Fibroblast of lung (primary cell): ENCODE measurements at places on chromosomes 5 and 9. TPM values are rescaled to one million over a fixed set of nuclear protein-coding genes. Genes with fewer than 3 reads are reported as not detected.
A peak's percentile ranks its signal among the peaks of the same experiment; 100 is the strongest.

- H3K4me1 ChIP-seq = no peaks in the 10 kb centered on the region
- no peaks in the 10 kb centered on the region for H3K36me3 ChIP-seq
- H3K4me3 ChIP-seq = no peak overlapping the region
- no peak overlapping the region for H3K27ac ChIP-seq
- DNase-seq = no peak
Measured at GRCh38 chr5:81761270-81761669, 10.4 kb upstream of the SSBP2 start.

DNA sequence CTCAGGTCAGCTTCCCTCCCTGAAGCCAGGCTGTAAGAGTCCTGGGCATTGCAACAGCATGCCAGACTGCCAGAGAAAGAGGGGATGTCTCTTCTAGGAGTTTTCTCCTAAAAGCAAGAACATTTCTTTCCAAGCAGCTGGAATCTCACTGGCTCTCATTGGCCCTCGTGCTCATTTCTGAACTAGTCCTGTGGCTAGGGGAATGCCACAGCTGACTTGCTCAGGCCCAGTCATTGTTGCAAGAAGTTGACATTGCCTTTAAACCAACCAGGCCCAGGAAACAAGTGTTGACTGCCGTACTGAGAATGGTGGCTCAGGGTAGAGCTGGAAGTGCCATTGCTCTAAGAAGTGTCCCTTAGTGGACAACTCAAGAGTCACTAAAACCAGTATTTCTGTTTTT lies 15.0 kb upstream of the CEP120 start:
- no peak for DNase-seq
- H3K4me3 ChIP-seq = no peak overlapping the region
- H3K27me3 ChIP-seq = no peaks in the 10 kb centered on the region
- H3K36me3 ChIP-seq = no peaks in the 10 kb centered on the region

The SHB gene
- 9.9 and 16.9 TPM in 2 replicates for polyA plus RNA-seq

The BTNL9 gene
- not detected in 2 replicates for polyA plus RNA-seq

GRCh38 chr5:128494516-128494915 lies 43.5 kb downstream of the FBN2 start:
- H3K27ac ChIP-seq = no peak overlapping the region
- no peak overlapping the region for H3K4me3 ChIP-seq
- H3K4me1 ChIP-seq = no peaks in the 10 kb centered on the region

The CCNO gene
- polyA plus RNA-seq = 0.03 TPM in 1 of 2 replicates, not detected in the other

- peaks cover 5% of the 10 kb centered on the region for H3K36me3 ChIP-seq
- H3K4me3 ChIP-seq = peak overlapping the region; percentile 93
Measured at GRCh38 chr9:101399643-101399970, 956 bp downstream of the ZNF189 start.

GRCh38 chr9:91991721-91992341 lies 41.8 kb upstream of the ROR2 start:
- no peaks in the 10 kb centered on the region for H3K36me3 ChIP-seq
- H3K4me1 ChIP-seq = no peaks in the 10 kb centered on the region
- H3K27ac ChIP-seq = no peak overlapping the region
- no peak for DNase-seq

The ANKRD55 gene
- 0.25 TPM in 1 of 2 replicates, not detected in the other for polyA plus RNA-seq

The ARID3C gene
- not detected in 2 replicates for polyA plus RNA-seq

DNA sequence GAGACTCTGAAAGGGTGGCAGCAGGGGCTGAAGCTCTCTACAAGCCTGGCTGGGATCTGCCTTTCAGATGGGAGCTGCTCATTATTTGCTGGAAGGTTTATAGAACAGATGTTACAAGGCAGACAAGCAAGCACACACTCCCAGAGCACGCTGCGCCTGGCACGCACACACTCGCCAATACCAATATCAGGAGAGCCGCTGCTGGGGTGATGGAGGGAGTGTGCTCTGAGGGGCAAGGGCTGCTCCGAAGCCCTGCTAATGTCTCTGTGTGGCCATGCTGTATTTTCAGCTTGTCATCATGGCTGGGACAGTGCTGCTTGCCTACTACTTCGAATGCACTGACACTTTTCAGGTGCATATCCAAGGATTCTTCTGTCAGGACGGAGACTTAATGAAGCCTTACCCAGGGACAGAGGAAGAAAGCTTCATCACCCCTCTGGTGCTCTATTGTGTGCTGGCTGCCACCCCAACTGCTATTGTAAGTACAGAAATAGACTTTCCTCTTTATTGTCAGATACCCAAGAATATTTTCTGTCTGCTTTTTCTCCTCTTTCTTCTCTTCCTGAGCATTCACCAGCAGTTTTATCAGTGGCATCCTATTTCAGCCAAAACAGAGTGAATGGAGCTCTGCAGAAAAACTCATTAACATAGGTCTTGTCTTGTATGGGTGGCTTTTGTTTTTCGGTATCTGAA lies 115.1 kb downstream of the BAAT start:
- no peak for DNase-seq
- H3K27ac ChIP-seq = no peak overlapping the region
- H3K4me3 ChIP-seq = no peak overlapping the region
- H3K4me1 ChIP-seq = no peaks in the 10 kb centered on the region

DNA sequence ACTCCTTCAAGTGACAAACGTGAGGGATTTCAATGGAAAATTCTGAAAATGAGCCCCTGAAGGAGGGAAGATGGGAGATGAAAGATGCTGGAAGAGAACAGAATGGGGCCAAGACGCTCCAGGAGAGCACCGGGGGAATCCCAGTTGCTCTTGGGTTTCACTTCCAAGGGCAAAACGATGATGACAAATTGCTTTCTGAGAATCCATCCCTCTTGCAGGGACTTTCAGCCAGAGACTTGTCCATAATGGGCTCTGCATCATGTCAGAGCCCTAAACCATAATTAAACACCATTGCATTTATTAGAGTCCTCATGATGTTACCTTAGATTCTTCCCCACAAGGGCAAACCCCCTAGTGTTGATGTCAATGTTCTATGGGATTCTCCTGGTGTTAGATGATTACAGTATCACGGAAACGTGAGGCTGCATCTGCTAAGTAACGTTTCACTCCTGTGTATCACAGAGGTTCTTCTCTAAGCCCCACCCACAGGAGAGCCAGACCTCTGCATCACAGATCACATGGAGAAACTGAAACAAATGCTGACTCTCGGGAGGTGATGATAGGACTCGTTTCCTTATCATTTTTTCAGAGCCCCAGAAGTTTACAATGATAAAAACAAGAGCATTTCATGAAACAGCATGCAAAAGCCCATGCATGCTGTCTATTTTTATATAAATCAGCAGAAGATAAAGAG lies 114.4 kb downstream of the TENT4A start:
- no peaks in the 10 kb centered on the region for H3K27me3 ChIP-seq
- no peak overlapping the region for H3K27ac ChIP-seq
- no peaks in the 10 kb centered on the region for H3K4me1 ChIP-seq
- DNase-seq = no peak

The IFNA14 gene
- not detected in 2 replicates for polyA plus RNA-seq

GRCh38 chr5:80341016-80341775 lies 21.4 kb downstream of the SPZ1 start:
- no peaks in the 10 kb centered on the region for H3K4me1 ChIP-seq
- DNase-seq = no peak
- no peaks in the 10 kb centered on the region for H3K36me3 ChIP-seq
- H3K4me3 ChIP-seq = no peak overlapping the region
- no peaks in the 10 kb centered on the region for H3K27me3 ChIP-seq
- H3K27ac ChIP-seq = no peak overlapping the region

- H3K27ac ChIP-seq = no peak overlapping the region
- H3K27me3 ChIP-seq = no peaks in the 10 kb centered on the region
- H3K4me3 ChIP-seq = no peak overlapping the region
- no peak for DNase-seq
- no peaks in the 10 kb centered on the region for H3K4me1 ChIP-seq
Measured at GRCh38 chr9:90274725-90275124, 367.9 kb downstream of the DIRAS2 start.

The PHYHD1 gene
- 9.8 and 17.7 TPM in 2 replicates for polyA plus RNA-seq

DNA sequence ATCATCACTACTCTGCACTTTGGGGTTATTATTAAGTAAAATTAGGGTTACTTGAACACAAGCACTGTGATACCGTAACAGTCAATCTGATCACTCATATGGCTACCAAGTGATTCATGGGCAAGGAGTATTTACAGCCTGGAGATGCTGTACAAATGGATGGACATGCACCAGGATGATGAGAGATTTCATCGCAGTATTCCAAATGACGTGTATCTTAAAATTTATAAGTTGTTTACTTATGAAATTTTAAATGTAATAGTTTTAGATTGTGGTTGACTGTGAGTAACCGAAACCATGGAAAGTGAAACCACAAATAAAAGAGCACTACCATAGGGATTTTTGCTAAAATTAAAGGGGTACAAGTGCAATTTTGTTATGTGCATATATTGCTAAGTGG lies 462.2 kb upstream of the PTGER4 start:
- no peaks in the 10 kb centered on the region for H3K27me3 ChIP-seq
- DNase-seq = no peak

DNA sequence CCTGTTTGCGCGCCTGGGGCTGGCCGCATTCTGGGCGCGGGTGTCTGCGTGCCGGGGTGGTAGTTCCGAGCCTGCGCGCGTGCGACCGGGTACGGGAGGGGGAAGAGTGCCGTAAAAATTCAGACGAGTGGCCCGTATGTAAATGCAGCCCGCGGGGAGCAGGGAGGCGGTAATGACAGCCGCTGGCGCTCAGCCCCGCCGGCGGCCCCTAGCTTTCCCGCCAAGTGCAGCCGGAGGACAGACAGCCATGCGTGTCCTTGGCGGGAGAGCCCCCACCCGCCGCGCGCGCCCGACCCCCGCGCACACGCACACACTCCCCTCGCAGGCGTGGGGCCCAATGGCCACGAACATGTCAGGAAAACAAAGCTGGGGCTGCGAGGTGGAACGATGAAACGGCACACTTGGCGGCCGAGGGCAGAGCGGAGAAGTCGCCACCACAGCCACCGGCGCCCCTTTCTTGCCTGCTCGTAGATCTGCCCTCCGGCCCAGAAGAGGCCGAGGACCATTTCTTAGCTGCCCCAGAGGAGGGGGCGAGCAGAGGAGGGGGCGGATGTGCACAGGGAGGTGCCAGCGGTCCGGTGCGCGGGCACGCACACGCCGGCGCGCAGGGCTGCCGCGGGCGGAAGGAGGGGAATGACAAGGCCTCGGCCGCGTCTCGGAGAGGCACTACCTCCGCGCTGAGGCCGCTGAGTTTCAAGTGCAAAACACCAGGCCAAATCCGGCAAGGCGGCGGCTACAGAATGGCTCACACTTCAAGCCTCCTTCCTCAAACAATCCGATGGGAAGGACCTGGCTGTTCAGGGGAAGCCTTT lies 208.4 kb downstream of the MEF2C start:
- no peaks in the 10 kb centered on the region for H3K4me1 ChIP-seq
- no peak overlapping the region for H3K27ac ChIP-seq
- H3K27me3 ChIP-seq = peaks cover 73% of the 10 kb centered on the region
- no peaks in the 10 kb centered on the region for H3K36me3 ChIP-seq

DNA sequence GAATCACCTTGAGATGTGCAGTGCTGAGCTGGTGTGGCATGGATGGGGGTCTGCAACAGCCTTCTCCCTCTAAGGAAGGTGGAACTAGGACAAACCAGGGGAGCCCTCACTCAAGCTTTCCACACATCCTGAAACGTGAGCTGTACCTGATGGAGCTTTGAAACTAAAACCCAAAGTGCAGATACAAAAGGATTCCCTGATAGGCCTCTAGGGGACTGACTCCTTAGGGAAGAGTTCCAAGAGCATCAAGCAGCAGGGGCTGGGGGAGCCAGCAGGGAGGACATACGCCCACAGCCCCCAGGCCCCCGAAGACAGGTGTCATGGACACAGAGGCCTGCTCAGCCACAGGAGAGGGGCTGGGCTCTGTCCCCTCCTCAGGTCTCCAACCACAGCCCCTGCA lies 17.7 kb downstream of the ARHGEF37 start:
- DNase-seq = no peak
- no peaks in the 10 kb centered on the region for H3K4me1 ChIP-seq
- no peak overlapping the region for H3K27ac ChIP-seq
- H3K27me3 ChIP-seq = no peaks in the 10 kb centered on the region
- no peaks in the 10 kb centered on the region for H3K36me3 ChIP-seq
- H3K4me3 ChIP-seq = no peak overlapping the region

GRCh38 chr5:33964132-33964700 lies 20.3 kb downstream of the SLC45A2 start:
- no peaks in the 10 kb centered on the region for H3K4me1 ChIP-seq
- no peak for DNase-seq
- H3K4me3 ChIP-seq = no peak overlapping the region
- H3K27ac ChIP-seq = no peak overlapping the region
- no peaks in the 10 kb centered on the region for H3K36me3 ChIP-seq
- peaks cover 2% of the 10 kb centered on the region for H3K27me3 ChIP-seq

DNA sequence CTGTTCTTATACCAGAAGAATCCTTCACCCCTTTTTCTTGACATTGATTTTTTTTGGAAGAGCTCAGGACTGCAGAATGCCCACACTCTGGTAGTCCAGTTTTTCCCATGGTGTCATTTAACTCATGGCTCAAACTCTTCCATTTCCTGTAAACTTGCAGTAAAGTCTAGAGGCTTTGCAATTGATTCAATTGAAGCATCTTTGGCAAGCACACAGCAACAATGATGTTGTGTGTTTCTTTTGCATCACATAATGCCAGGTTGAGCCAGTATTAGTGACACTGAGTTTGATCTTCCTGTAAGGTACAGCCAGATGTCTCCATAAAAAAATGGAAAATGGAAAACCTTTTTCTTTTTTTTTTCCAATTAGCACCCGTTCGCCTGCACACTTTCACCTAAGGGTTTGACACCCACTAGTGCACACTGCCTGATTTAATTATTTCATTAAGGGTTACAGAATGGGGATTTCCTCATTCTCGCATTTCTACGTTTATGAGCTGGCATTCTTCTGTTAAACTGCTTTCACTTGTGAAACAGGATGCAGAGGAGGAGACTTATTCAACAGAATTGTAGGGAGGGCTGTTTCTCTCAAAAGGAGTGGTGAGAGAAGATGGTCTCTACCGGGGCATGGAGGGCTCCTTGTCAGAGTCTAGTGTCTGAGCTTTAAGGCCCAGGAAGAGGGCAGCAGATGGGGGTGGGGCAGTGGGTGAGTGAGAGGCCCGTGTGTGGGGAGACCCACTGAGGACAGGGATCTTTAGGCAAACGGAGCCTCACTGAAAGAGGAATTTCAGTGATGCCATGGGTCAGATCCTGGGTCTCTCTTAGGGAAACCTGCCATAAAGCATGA lies 2.2 kb upstream of the S1PR3 start:
- no peak overlapping the region for H3K4me3 ChIP-seq
- no peaks in the 10 kb centered on the region for H3K36me3 ChIP-seq
- no peaks in the 10 kb centered on the region for H3K27me3 ChIP-seq

DNA sequence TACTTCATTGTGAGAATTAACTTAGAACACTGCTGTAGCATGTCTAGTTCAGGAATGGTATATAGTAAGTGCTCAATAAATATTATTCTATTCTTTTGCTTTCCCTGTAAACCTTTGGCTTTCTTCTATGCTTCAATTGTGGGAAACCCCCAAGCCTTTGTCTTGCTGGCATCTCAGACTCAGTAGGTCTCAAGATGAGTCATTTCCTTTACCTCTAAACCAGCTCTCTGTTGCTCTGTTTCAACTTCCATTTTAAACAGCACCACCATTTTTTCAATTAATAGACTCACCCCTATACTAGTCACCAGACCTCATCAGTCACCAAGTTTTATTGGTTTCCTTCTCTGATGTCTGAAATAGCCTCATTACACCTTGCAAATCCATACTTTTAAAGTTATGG lies 43.5 kb downstream of the DMAC1 start:
- H3K27ac ChIP-seq = no peak overlapping the region
- DNase-seq = no peak
- no peaks in the 10 kb centered on the region for H3K36me3 ChIP-seq
- no peaks in the 10 kb centered on the region for H3K4me1 ChIP-seq
- no peaks in the 10 kb centered on the region for H3K27me3 ChIP-seq

- H3K36me3 ChIP-seq = no peaks in the 10 kb centered on the region
- H3K27ac ChIP-seq = no peak overlapping the region
- H3K27me3 ChIP-seq = no peaks in the 10 kb centered on the region
- H3K4me1 ChIP-seq = no peaks in the 10 kb centered on the region
Measured at GRCh38 chr5:50843091-50843490, 176.7 kb downstream of the PARP8 start.

The PCDHGA6 gene
- polyA plus RNA-seq = 3.9 and 4.2 TPM in 2 replicates

GRCh38 chr9:34576597-34577399 lies 12.7 kb downstream of the CNTFR start:
- H3K4me1 ChIP-seq = no peaks in the 10 kb centered on the region
- H3K27me3 ChIP-seq = peaks cover 40% of the 10 kb centered on the region
- no peak overlapping the region for H3K4me3 ChIP-seq
